ENCODE measurements at places on chromosomes 6 and 20.

GRCh38 chr20:38156280-38156679 is 8.8 kb downstream of the TGM2 start:
- no peak for DNase-seq

GRCh38 chr6:34671367-34671766 is 25.2 kb downstream of the ILRUN start:
- DNase-seq: no peak

DNA sequence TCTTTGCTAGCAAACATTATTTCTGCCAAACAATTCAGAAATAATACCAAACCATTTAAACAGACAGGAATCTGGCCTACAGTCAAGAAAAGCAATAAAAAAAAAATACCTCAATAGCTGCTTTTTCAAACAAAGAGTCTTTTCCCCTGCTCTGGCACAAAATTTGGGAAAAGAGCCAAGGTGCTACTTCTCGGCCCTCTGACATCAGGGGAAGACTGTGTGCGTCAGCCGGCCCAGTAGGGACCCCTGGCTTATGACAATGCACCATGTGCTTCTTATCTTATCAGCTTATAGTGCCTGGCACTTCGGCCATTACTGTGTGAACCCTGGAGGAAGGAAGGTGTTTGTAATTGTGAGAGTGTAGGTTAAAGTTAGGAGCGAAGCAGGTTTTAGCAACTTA is 89.4 kb downstream of the PDE10A start:
- DNase-seq: no peak

DNA sequence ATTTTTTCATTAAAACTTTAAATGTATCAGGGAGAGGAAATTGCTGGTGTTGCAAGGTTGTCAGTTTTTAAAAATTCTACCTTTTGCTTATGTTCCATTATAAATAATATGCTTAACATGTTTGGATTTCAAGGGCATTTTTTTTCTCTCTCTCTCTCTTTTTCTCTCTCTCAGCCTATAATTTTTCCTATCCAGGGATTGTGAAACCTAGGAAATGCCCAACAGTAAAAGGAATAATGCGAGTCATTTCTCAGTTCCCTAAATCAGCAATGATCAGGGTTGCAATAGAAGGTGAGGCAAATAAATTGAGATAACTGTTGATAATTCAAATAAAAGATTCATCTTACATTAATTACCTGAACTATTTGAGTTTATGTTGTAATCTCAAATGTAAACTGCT is 53.2 kb upstream of the IFNGR1 start:
- no peak for DNase-seq

GRCh38 chr6:31222496-31222895 is 49.4 kb downstream of the HLA-C start:
- DNase-seq: no peak

- no peak for DNase-seq
Observed at GRCh38 chr6:27553123-27553904, 80.4 kb upstream of the ZNF184 start.

DNA sequence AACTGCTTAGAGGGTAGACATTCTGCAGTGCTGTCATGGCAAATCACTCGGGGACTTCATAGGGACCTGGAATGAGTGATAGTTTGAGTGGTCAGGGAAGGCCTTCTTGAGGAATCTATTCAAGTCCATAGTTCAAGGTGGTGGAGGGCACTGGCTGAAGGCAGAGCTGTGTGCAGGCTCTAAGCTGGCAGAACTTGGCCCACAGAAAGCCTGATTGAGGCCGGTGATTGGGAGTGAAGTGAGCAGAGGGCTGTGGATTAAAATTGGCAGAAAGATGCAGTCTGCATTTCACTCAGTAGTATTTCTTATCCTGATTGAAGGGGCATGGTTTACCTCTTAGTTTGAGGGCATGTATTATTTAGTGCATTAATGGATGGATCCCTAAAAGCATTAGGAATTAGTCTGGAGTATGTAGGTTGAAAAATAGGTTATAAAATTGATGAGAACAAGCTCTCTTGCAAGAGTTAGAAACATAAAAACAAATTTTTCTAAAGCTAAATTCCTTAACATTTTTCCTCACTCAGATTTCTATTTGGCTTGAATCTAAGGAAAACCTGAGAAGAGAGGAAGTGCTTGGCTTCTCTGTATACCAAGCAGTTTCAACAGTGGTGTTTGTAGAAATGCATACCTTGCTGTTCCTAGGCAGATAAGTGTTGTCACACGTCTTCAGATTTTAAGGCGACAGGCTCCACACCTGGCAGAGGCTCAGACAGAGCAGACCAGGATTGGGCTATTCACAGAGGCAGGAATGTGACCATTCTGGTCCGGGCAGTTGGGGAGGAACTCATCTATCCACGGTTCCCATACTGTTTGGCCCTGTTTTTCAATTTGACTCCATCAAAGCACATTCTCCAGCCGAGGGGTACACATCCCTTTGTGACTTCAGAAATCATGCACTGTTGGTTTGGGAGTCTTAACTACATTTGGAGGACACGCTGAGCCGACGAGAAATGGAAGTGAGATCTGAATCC is 45.2 kb downstream of the UTRN start:
- DNase-seq: no peak

- DNase-seq: no peak
Observed at GRCh38 chr6:24809728-24810127, 11.0 kb upstream of the ARMH2 start.

DNA sequence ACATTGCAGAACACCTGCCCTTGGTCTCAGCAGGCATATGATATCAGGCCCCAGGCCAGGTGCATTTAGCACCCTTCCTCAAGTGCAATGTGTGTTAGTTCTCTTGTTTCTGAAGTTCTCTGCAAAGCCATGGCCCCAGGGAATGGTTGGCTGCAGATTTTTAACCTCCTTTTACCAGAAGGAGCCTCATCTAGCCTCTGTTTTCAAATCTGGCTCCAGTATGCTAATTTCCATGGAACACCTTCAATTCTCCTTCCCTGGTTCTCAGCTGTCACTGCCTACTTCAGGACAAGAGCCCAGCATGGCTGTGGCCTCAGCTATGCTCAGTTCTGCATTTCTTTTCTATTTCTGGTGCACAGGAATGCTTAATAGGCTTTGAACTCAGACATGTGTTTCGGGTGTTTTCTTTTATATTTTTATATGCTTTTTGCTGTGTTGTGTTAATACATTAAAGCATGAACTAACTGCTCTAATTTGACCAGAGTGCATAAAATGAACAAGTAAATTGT is 51.6 kb upstream of the OGFRL1 start:
- no peak for DNase-seq

- no peak for DNase-seq
Observed at GRCh38 chr20:50654904-50655303, 36.4 kb downstream of the RIPOR3 start.

DNA sequence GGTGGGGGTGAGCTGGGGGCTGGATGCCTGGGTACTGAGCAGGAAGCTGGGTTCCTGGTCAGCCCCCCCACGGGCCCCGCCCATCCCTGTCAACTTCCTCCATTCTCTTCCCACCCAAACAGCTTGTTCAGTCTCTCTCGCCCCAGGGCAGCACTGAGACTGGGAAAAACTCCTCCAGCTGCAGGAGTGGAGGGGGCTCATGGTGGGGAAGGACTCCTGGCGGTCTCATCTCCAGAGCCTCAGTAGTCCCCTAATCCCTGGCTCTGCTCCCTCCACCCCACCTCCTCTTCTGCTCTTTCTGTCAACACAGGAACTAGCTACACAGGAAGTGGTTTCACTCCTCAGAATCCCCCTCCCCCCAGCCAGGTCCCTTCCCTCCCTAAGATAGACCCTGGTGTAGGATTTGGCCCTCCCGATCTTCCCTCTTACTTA is at the start of gene GPSM3:
Gene GPSM3, minus strand, starts transcription at position 36 of the 432 bp plus-strand sequence. CDS start 130 bp downstream, outside the sequence.
- DNase-seq: peak; percentile 13

GRCh38 chr6:158863646-158864045 is 44.5 kb upstream of the EZR start:
- no peak for DNase-seq

- DNase-seq: no peak
Observed at GRCh38 chr6:152094276-152094675, 286.8 kb downstream of the ESR1 start.

DNA sequence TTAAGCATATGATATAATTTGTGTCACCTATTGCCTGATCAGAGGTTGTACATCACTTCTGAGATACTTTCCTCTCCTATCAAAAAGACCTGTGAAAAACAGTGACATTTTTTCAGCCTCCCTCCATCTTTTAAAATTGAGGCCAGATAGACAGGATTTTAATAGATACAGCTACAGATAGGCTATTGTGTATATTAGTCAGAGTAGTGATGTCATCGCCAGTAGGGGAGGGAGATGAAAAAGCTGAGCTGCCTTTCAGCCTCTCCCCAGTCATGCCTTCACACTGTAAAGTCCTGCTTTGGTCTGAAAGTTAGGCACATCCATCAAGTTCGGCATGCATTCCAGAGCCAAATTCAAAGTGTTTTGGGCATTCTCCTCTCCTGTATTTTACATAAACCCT is 7.9 kb upstream of the PABPC1L start:
- no peak for DNase-seq

GRCh38 chr20:10591946-10592521 is 81.8 kb downstream of the JAG1 start:
- DNase-seq: no peak

- no peak for DNase-seq
Observed at GRCh38 chr20:46959081-46959692, 64.5 kb downstream of the EYA2 start.

DNA sequence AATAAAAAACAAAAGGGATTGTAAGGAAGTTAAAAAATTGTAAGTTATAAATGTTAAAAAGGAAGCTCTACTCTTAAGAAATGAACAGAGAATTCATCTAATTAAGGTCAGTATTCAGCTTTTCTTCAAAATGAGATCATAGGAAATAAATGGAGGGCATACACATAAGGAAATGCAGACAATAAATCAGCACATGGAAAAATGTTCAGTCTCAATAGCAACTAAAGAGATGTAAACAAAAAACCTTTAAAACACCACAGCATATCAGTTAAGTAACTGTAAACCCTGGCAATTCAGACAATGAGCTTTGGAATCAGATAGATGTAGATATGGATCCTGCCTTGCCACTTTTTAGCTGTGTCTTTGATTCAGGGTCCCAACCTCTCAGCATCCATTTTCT is 24.0 kb upstream of the CLIC5 start:
- no peak for DNase-seq

GRCh38 chr6:33746036-33746600 is 587 bp downstream of the IP6K3 start:
- peak; percentile 88 for DNase-seq

GRCh38 chr6:43269273-43270007 is 26.2 kb downstream of the TTBK1 start:
- DNase-seq: no peak

- DNase-seq: no peak
Observed at GRCh38 chr20:1085492-1086276, 32.7 kb upstream of the PSMF1 start.

- no peak for DNase-seq
Observed at GRCh38 chr6:20467437-20467836, 65.8 kb downstream of the E2F3 start.

GRCh38 chr20:24816431-24816830 is 132.6 kb upstream of the CST7 start:
- no peak for DNase-seq

DNA sequence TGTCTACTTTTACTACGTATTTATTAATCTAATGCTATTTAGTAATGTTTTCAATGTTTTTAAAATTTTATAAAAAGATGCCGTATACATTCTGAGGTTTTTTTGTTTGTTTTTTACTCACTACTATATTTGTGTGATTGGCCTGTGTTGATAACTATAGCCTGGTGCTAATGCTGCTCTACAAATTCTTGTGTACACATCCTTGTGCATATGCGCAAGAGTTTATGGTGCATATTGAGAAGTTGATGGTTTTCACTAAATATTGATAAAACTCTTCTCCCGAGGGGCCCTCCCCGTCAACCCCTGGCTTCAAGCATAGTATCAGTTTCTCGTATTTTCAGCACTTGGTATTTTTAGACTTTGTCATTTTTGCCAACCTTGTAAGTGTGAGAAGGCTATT is 59.9 kb downstream of the E2F3 start:
- no peak for DNase-seq

GRCh38 chr20:3239026-3239866 is at the start of gene SLC4A11:
SLC4A11 (minus strand) TSS chr20:3239190; CDS start chr20:3239137, 53 bp downstream.
- DNase-seq: no peak

DNA sequence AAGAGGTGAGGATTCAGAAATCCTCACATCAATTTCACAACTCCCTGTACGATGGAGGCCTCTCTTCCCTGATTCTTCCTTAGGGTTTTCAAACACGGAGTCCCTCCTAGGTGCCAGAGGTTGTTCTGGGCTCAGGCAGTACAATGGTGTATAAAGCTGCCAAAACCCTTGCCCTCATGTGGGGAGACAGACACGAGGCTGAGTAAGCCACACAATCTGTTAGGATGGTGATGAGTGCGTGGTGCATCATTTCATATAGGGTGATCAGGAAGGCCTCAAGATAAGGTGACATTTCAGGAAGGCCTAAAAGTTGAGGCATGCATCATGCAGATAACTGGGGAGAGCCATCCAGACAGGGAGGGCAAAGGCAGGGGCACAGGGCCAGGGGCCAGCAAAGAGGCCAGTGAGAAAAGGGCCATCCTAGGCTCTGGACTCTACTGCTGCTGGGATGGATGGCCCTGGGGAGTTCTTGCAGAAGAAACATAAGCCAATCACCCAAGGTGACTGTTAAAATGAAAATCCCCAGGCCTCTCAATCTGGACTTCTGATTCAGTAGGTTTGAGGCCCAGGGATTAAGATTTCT is 186.5 kb downstream of the PRKN start:
- no peak for DNase-seq

DNA sequence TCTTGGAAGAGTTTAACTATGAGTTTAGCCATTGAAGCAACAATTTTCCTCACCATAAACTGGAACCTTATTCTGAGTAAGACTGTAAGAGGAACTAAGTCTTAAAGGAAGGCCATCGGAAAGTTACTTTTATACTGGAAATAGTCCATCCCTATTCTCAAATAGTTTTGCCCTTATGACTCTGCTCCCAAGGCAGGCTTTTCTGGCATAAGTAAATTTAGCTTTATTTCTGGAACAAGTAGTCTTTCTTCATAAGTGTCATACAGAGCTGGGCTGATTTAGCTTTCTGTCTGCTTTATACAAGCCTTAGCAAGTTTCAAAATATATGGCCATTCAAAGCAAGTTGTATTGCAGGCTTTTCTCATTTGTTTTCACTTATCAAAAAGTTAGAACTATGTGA is 328.1 kb downstream of the HACE1 start:
- no peak for DNase-seq

DNA sequence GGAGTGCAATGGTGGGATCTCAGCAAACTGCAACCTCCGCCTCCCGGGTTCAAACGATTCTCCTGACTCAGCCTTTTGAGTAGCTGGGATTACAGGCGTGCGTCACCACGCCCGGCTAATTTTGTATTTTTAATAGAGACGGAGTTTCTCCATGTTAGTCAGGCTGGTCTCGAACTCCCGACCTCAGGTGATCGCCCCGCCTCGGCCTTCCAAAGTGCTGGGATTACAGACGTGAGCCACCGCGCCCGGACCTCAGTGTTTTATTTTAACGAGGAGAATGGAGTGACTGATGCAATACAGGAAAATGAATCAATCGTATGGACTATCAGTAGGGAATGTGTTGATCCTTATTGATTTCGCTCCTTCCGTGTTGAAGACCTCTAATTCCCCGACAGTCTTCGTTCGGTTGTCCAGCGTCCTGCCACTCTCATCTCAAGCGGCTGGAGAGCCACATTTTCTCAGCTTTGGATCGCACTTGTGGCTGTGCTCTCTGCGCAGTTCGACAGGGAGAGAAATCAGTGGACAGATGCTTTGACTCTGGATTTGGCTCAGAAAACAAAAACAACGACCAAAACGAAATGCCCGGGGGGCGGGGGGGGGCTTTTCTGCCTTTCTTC is 166.2 kb downstream of the TRIM27 start:
- no peak for DNase-seq

GRCh38 chr6:158303210-158303731 is 9.0 kb upstream of the TULP4 start:
- no peak for DNase-seq

GRCh38 chr20:51507216-51508036 is 35.1 kb downstream of the NFATC2 start:
- DNase-seq: no peak
